ENCODE measurements at places on chromosomes 7 and 10.

GRCh38 chr7:138834583-138834982, 36.6 kb upstream of the ATP6V0A4 start:
- no peak for DNase-seq

- DNase-seq: no peak
These were observed 84.7 kb upstream of the TMEM168 start for GRCh38 chr7:112874909-112875308.

GRCh38 chr7:111647881-111648280, 85.6 kb upstream of the IMMP2L start:
- no peak for DNase-seq

DNA sequence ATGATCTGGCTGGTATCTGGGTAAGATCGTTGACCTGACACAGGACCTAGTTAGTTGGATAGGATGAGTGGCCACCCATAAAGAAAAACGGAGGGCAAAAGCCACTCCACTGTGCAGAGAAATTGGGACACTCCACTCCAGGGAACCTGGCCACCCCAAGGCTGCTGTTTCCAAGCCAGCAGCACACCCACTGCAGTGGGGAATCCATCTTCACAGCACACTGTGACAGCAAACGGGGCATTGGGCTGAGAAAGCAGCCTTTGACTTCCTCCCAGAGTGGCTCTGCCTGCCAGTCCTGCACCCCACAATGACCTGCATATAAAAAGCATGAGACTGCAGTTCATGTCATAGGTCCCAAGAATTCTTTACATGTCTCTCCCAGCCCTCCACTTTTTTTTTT, 52.9 kb downstream of the MTPN start:
- no peak for DNase-seq

GRCh38 chr10:110115784-110116520, 91.5 kb upstream of the MXI1 start:
- DNase-seq: no peak

GRCh38 chr10:111498560-111498959, 421.7 kb downstream of the ADRA2A start:
- no peak for DNase-seq

- DNase-seq: no peak
These were observed 1.7 kb downstream of the EGFR start for GRCh38 chr7:55020466-55020871.

- DNase-seq: no peak
These were observed 110.7 kb upstream of the RHEB start for GRCh38 chr7:151630358-151630757.

- no peak for DNase-seq
These were observed 1115.7 kb upstream of the C7orf33 start for GRCh38 chr7:147474862-147475261.

- no peak for DNase-seq
These were observed 1038.9 kb downstream of the GRM8 start for GRCh38 chr7:126213876-126214275.

DNA sequence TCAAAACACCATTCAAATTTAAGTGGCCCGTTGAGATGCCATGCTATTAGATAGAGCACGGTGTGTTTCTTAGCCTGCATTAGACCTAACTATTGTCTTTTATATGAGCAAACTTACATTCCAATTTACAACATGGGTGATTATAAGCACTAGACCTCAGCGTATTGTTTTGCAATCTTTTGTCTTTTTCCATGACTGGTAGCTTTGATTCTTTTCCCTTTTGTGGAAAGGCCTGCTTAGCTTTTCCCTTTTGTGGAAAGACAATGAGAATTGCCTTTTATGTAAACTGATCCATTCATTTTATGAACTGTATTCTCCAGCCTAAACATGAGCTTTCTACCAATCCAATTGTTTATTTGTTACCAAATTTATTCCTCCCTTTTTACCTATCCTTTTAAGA, 823.1 kb downstream of the CCSER2 start:
- no peak for DNase-seq

DNA sequence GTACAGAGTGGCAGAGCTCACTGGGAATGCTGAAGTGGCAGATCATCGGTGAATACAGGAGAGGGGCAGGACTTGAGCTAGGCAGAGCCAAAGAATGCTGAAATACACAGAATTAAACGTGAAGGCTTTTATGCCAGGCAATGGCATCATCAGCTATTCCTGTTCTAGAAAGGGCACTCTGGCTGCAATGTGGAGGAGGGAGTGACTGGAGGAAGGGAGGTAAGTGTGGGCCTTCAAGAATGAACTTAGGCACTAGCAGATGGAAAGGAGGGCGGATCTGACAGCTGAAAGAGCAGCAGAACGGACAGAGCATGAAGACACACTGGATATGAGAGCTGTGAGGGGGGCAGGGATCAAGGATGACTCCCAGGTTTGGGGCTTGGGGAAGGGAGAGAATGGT, 12.0 kb upstream of the TM9SF3 start:
- DNase-seq: no peak

- no peak for DNase-seq
These were observed 22.7 kb downstream of the DHTKD1 start for GRCh38 chr10:12091421-12091820.

DNA sequence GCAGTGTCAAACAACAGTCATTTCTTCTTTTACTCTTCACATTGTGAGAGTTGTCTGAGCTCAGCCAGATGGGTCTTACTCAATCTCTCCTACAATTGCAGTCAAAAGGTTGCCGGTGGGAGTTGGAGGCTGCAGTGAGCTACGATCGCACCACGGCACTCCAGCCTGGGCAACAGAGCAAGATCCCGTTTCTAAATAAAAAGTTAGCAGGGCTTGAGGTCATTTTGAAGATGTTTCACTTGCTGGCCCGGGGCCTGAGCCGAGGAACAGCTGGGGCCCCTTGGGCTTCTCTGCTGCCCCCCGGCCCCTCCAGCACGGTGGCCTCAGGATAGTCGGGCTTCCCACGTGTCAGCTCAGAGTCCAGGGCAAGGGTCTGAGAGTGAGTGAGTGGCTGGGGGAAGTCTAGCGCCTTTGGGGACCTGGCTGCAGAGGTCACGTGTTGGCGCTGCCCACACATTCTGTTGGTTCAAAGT, 40.4 kb downstream of the GTF2IRD1 start:
- no peak for DNase-seq

GRCh38 chr10:33487014-33487776, 152.7 kb upstream of the NRP1 start:
- DNase-seq: peak; percentile 10

DNA sequence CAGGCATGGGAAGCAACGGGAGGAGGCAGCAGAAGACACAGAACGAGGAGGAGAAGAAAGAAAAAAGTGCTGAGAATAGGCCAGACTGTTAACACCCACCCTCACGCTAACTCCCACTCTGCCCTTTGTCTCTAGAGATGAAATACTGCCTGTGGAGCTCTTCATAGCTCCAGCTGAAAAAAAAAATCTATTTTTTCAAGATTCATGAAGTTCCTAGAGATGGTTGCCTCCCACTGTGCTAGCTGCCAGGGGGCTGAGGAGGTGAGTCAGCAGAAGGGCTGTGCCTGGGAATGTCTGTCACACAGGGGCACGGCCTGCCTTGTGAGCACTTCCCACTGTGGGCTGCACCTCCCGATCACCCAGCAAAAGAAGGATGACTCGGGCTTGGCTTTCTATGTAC, 144.5 kb downstream of the RNF216 start:
- no peak for DNase-seq

DNA sequence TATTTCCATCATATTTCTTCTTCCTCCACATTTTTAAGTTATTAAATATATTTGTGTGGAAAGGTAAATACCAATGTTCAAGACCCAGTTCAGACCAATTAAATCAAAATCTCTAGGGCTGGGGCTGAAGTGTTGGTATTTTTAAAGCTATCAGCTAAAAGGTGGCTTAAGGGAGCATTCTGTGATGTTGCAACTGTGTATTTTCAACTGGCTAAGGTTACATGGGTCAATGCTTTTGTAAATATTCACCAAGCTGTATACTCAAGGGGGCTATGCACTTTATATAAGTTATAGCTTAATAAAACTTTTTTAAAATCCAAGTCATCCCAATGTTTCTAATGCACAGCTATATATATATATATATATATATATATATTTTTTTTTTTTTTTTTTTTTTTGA, 316.9 kb upstream of the GRM3 start:
- DNase-seq: no peak

DNA sequence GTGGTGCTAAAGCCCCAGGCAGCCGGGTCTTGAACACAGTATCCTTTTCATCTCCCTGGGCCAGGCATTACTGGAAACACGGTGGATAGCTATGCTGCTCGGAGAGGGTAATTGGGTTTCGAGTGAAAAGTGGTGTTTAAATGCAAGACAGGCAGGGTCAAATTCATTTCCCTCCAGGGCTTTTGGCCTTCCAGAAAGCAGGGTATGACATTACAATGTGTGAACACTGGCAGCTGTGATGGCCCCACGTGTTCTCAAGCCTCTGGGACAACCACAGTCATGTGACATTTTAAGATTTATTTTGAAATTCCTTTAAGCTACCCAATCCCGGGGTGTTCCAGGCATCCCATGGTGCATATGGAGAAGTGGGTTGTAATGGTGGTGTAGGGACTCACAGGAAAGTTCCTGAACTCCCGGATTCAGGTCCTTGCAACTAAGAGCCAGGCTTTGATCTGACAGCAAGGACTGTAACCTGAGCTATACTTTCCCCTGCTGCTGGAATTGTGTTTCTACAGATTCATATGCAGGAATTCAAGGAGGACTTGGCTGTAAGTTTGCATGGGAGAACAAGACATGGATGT, 46.8 kb downstream of the INSYN2A start:
- no peak for DNase-seq

DNA sequence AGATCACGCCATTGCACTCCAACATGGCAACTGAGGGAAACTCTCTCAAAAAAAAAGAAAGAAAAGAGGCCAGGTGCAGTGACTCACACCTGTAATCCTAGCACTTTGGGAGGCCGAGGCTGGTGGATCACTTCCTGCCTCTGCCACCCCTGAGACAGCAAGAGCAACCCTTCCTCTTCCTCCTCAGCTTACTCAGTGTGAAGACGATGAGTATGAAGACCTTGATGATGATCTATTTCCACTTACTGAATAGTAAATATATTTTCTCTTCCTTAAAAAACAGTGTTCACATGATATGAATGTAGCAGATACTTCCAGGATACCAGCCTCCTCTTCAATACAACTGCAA, 2.1 kb upstream of the ZKSCAN1 start:
- peak; percentile 18 for DNase-seq

Data from CD4-positive, alpha-beta T cell treated with Interleukin-4 for 4 hours (primary cell).